ENCODE measurements at places on chromosomes 3 and 15.

DNA sequence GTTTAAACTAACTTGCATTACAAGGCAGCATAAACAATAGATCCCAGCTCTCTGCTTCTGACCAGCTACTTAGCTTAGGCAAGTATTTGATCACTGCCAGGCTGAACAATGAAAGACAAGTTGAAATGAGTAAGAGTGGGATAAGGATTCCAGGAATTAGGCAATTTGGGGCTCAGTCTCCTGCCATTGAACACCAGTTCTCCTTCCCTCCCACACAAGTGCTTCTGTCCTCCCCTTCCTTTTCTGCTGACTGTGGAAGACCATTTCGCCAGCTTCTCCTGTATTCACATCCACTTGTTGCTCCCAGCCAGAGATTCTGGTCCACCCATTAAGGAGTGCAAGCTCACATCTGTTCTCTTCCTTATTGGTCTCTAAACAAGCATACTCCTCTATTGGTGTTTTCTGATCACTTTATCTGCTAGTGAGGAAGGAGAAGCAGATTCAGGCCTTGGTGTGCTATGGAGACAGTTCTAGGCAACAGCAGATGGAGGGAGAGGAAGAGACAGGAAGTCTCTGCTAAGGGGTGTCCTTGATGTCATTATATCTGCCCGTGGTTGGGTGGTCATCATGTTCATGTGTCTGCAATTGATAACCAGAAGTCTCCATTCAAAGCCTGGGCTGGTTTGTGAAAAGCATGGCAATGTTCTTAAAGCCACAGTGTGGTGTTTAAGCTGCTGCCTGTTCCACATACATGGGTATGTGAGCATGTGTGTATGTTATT lies 121.5 kb downstream of the PLCL2 start:
- DNase-seq, result no peak

DNA sequence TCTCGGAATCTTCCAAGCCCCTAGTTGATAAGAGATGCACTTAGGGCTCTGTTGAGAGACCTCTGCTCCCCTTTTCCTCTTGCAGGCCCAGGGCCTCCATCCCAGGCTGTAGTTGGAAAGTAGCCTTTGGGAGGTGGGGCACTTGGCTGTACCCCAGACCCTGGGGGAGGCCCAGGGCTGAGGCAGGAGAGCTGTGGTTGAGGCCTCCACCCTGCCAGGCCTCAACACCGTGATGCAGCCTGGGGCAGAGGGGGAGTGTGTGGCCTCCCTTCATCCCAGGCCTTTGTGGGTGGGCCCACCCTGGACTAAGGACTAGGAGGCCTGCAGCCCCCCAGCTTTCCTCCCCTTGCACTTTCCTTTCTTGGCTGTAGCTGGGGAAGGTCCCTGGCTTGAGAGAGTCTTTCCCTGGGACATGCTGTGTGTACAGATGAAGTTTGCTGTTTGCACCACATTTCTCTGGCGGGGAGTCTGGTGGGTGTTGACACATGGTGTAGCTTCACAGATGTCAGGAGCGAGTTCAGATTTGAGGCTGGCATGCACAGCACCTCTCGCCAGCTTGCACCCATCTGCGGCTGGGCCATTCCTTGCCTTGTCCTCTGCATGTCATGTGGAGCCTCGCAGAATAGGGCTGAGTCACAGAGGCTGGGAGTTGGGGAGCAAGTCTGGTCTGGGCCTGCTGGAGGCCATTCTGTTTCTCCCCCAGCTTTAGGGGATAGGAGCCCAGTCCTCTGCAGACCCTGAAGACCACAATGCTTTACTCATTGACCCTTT lies 13.7 kb downstream of the PLEKHO2 start:
- DNase-seq, result no peak

DNA sequence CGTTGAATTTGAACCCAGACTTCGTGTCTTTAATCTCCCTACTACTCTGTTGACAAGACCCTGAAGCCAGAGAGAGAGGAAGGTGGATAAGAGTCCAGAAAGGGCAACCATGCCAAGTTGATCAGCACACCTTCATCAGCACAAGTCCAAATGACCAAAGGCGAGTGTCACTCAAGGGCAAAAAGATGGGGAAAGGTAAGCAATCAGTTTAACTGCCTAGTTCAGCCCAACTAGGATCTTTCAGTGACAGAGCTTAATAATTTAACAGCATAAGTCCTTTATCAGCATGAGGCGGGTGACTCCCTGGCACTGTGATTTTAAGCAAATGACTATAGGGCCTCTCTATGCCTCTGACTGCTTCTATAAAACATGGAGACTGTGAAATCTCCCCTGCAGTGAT lies 6.2 kb downstream of the SUCLG2 start:
- DNase-seq, result no peak

- no peak for DNase-seq
Observed at GRCh38 chr15:72068856-72069255, 49.1 kb downstream of the MYO9A start.

DNA sequence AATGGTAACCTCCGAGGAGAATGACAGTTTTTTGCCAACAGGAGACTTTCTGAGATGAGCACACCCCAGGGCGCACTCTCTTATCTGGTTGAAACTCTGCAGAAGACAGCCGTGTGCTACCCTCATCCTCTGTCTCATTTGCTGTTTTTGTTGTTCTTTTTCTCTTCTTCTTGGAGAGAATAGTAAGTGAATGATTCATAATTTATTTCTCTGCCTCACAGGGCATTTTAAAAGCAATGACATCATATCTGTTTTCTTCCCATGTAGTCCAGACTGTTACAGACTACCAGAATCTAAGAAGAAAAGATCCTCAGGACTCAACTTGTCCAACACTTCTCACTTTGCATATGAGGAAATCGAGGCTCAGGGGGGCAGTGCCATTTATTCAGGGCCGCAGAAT lies 771.1 kb upstream of the GRM7 start:
- DNase-seq, result no peak

- DNase-seq, result no peak
Observed at GRCh38 chr3:178947738-178948137, 123.9 kb downstream of the ZMAT3 start.

- no peak for DNase-seq
Observed at GRCh38 chr15:58830556-58830955, 59.5 kb downstream of the MINDY2 start.

DNA sequence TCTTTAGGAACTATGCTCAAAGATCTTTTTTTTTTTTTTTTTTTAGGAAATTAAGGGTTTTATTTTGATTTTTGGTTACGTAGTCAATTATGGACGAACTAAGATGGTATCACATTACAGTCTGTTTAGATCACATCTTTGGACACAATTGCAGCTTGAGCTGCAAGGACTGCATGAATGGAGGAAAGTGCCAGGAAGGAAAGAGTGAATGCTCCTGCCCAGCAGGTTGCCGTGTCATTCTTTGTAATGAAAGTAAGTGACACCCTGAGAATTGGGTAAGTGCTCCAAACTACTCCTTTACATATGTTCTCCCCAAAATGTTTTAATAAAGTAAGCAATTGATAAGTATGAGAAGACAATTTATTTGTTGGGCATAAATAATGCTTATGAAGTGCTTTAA lies 716.5 kb upstream of the GOLIM4 start:
- DNase-seq, result no peak

DNA sequence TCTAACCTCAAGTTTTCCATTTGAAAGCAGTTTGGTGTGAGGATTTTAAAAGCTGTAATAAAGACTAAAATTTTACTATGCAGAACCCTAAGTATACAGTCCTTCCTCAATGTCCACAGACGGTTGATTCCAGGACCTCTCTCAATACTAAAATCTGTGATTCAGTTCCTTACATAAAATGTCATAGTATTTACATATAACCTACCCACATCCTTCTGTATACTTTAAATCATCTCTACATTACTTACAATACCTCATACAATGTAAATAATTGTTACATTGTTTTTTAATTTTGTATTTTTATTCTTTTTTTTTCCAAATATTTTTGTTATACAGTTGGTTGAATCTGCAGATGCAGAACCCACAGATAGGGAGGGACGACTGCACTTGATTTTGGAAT lies 2.8 kb upstream of the TOPAZ1 start:
- no peak for DNase-seq

DNA sequence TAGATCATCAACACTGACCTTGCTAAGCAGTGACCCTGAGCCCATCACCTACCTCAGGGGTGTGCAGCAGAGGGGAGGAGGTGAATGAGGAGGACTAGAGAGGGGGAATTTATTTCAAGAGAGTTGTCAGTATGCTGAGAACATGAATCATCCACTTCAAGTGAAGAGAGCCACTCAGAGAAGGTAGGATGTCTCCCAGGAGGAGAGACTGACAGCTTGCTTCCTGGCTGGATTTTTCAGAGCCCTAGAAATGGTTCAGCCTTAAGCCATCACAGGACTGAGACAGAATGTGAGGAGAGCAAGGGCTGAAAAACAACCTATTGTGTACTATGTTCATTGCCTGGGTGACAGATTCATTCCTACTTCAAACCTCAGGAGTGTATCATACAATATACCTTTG lies 34.8 kb downstream of the CCNL1 start:
- no peak for DNase-seq

DNA sequence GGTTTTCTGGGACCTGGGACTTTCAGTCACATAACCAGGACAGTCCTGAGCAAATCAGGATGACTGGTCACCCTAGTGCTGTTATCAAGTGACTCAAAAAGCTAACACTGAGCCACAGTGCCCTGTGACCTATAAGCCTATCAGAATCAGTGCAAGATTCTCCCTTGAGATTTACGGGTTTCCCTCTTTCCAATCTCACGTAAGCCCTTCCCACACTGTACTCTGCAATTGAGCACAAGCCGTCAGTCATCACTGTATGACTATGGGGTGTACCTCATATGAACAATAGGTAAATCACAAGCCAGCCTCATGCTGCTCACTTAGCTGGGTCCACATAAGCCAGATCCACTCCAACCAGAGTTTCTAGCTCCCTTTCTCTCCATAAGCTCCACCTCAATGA lies 21.0 kb upstream of the CLDN18 start:
- no peak for DNase-seq

DNA sequence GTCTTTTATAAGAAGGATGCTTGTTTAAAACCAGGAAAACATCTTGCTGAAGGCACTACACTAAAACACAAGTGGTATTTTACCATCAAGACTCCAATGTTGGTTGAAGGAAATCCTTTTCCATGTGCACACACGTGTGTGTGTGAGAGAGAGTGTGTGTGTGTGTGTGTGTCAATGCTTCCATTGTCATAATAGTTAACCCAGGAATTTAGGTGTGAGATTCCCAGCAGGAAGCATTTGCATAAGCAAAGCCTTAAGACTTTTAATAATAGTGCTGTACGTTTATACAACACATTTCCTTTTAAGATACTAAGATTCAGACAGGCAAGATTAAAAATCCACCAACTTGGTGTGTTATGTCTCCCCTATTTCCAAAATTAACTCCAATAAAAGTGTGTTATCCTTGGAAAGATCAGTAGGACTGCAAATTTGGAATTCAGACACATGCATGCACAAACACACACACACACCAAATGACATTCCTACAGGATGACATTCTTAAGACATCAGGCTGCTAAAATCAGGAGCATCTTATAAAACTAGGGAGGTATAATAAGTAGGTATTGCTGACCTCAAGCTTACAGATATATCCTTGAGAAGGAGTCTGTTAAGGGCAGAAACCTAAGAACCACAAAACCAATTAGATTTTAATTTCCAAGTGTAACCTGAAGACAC lies 18.3 kb downstream of the LMCD1 start:
- no peak for DNase-seq

DNA sequence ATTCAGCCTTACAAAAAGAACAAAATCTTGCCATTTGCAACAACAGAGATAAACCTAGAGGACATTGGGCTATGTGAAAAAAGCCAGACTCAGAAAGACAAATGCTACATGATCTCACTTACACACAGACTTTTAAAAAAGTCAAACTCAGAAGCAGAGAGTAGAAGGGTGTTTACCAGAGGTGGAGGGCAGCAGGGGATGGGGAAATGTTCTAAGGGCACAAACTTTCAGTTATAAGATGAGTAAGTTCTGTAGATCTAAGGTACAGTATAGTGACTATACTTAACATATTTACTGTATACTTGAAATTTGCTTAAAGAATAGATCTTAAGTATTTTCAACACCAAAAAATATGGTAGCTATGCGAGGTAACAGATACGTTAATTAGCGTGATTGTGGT lies 3.0 kb downstream of the MYEF2 start:
- no peak for DNase-seq

DNA sequence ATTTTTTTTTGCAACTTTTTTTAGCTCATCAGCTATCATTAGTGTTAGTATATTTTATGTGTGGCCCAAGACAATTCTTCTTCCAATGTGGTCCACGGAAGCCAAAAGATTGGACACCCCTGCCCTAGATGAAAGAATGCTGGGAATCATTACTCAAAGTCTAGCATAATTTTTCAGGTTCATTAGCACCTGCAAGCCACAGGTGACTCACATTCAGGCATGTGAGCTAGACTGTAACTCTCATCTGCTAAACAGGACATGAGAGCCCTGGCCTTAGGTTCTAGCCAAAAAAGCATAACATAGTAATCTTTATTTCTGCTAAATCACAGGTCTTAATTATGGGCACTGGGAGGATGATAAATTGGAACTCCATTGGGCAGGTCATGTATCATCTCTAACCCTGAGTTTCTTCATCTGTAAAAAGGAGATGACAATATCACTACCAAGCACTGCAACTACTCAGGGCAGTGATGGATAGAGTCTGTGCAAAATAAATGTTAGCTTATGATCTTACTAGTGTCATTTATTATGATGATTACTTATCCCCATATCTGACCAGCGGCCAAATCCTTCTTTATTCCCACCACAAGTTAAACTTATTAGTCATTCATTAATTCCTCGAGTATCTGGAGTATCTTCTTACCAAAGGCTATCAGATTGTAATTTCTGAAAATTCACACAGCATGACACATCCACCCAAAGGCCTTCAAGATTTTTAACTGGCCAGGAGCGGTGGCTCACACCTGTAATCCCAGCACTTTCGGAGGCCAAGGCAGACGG lies 125.0 kb downstream of the PLD1 start:
- DNase-seq, result no peak

DNA sequence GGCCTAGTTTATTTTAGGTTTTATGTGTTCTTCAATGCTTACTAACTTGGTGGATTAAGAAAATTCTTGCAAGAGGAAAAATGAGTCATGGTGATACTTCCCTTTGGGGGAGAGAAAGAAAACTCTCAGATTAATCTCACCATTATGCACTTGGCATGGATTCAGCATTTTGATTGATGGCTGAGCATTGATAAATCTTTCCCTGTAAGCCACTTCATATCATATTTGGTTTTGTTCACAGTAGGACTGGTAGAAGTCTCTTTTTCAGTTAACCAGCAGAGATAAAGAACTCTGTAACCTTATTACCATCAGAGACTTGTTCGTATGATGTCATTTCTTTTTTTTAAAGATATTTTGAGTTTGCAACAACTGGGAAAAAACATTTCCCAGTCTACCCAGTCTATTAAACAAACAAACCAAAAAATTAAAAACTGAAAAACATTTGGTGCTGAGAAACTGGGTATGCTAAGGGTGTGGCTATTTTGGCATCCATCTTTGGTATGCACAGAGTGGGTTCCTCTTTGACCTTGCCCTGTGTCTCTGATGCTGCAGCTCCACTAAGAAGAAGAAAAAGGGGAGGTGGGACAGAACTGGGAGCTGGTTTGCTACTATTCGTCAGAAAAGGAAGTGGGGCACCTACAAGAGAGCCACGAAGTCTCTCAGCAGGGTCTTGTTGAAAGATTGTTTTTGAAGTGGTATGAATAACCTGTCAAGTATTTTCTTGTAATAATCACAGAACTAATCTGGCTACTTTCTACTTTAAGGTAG lies 17.2 kb downstream of the TMOD3 start:
- no peak for DNase-seq
